Psoas muscle (tissue), 8 donors: ENCODE measurements at places on chromosomes 5 and 9.

DNA sequence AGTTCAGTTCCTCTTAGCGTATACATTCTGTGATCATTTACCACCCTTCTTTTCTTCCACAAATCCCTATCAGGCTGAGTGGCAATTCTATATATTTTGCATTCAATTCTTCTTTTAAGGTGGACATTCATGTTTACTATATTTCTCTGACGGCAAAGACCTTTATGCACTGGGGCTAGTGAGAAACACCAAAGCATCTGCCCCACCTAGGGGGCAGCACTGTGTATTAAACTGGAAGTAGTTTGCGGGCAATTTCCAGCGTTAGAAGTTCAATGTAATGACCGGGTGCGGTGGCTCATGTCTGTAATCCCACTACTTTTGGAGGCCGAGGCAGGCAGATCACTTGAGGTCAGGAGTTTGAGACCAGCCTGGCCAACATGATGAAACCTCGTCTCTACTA is 27.9 kb upstream of the FBXL7 start:
- DNase-seq: no peak

DNA sequence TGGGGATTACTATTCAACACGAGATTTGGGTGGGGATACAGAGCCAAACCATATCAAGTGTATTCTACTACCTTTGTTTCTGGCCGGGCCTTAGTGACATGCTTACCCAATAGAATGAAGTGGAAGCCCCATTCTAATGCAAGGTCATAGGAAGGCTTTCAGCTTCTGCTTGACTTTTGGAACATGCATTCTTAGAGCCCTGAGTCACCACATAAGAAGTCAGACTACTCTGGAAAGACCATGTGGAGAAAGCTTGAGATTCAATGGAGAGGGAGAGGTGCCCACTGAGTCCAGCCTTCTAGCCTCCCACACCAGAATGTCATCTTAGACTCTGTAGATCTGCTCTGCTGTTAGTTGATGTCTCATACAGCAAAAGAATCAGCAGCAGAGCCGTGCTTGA is 155.7 kb upstream of the FBN2 start:
- no peak for DNase-seq

- DNase-seq: peak; percentile 74
Observed at GRCh38 chr9:137606005-137606621, 627 bp downstream of the ARRDC1 start.

DNA sequence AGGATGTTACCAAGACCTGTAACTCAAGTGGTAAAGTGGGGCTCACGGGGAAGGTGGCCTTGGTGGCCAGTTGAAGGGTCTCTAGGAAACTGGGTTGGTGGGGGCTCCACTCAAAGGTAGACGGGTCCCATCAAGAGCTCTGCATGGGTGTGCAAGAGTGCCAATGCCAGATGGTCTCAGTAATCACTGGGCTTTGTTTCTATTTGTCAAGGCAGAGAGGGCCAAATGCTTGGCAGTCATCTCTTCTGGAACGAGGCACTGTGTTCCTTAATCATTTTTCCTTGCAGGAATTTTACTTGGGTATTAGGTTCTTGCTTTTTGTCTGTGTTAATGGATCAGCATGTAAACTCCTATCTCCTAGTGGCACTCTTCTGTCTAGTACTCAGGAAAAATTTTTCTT is 220.8 kb downstream of the DIRAS2 start:
- no peak for DNase-seq

GRCh38 chr9:104227108-104227507 is 133.0 kb downstream of the SMC2 start:
- DNase-seq: no peak

- no peak for DNase-seq
Observed at GRCh38 chr5:154944716-154945115, 3.8 kb downstream of the MRPL22 start.

DNA sequence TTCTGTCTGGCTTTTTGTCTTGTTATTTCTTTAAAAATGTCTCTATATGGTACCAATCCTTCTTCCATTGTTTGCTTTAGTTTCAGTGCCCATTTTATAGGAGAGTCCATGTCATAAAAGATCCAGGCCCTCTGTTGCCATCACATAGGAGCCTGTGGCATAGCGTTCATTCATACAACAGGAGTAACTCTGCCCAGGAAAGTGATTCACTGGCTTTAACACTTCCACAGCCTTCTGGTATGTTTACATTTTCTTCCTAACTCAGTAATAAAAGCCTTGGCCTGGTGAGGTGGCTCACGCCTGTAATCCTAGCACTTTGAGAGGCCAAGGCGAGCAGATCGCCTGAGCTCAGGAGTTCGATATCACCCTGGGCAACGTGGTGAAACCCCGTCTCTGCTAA is 519.3 kb upstream of the PTGER4 start:
- no peak for DNase-seq

DNA sequence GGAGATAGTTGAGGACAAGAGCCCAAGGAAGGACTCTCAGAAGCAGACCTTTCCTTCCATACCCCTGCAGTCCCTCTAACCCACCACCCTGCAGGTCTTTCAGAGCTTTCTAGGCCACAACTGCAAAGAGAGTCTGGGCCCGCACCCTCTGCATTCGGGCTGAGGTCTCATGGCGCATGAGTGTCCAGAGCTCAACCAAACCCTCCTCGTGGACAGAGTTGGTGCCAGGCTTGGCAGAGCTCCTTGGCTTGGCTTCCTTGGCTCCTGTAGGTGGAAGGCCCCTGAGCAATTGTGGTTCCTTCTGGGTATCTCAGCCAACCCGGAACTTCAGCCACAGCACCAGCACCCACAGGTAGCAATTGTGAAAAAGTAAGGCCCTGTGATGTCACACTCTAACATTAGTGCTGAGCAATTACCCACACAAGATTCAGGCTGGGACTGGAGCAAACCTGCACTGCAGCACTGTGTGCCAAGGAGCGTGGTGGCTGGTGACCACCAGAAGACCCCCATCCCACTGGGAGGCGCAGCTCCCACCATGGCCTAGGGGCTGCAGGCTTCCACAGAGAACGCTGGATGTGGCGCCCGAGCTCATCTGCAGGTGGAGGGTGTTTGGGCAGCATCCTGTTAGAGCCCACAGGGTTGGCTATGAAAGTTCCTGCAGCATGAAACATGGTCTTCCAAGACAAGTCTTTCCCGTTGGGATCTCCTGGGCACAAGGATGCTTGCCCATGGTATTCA is 38.8 kb downstream of the FOXI1 start:
- no peak for DNase-seq

GRCh38 chr5:98096155-98096554 is 677.3 kb upstream of the RGMB start:
- no peak for DNase-seq

- no peak for DNase-seq
Observed at GRCh38 chr5:112529525-112529924, 110.4 kb upstream of the EPB41L4A start.

DNA sequence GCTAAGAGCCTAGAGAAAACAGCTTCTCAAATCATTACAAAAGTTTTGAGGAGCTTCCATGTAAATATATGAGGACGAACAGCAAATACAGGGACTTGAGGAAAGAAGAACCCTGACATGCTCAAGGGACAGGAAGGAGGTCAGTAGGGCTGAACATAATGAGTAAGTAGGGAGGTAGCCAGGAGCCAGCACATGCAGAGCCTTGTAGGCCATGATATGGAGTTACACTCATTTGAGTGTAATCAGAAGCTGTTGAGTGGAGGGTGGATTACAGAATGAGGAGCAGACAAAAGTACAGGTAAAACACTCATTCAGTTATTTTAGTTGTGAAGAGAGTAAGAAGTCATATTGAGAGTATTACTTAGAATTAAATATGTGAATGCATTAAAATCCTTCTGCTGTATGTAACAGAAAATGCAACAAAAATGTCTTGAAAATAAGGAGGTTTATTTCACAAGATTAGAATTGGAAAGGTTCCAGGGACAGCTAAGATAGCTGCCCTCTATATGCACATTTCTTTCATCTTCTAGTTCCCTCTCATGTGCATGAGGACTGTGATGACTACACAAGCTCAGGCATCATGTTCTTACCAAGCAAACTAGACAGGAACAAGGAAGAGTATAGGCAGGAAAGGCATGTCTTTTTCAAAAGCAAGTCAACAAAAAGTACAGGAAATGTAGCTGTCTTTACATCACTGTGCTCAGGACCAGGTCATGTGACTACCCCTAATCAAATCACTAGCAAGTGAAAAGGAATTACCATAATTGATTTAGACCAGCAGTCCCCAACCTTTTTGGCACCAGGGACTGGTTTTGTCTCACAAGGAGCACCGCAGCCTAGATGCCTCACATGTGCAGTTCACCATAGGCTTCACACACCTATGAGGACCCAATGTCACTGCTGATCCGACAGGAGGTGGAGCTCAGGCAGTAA is 87.2 kb downstream of the TMEM232 start:
- DNase-seq: no peak

DNA sequence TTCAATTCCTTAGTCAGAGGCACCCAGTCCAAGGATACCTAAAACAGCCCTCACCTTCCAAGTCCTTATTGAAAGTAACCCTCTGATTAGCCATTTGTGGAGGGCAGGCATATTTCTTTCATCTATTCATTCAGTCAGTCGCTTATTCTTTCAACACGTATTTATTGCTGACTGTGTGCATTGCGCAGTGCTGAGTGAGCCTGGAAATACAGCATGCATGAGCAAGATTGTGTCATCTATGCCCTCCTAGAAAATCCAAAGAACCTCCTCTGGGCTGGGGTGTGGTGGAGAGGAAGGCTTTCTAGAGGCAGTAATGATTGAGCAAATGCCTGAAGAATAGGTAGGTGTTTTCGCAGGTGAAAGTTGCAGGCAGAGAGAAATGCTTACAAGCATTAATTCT is 8.5 kb upstream of the FEM1C start:
- DNase-seq: no peak
